ENCODE measurements at places on chromosomes 4 and X.

GRCh38 chr4:146590801-146591200 is 47.9 kb upstream of the POU4F2 start:
- no peaks in the 10 kb centered on the region for H3K27me3 ChIP-seq
- H3K27ac ChIP-seq: no peak overlapping the region
- H3K4me1 ChIP-seq: no peaks in the 10 kb centered on the region
- no peak overlapping the region for H3K4me3 ChIP-seq
- DNase-seq: no peak

DNA sequence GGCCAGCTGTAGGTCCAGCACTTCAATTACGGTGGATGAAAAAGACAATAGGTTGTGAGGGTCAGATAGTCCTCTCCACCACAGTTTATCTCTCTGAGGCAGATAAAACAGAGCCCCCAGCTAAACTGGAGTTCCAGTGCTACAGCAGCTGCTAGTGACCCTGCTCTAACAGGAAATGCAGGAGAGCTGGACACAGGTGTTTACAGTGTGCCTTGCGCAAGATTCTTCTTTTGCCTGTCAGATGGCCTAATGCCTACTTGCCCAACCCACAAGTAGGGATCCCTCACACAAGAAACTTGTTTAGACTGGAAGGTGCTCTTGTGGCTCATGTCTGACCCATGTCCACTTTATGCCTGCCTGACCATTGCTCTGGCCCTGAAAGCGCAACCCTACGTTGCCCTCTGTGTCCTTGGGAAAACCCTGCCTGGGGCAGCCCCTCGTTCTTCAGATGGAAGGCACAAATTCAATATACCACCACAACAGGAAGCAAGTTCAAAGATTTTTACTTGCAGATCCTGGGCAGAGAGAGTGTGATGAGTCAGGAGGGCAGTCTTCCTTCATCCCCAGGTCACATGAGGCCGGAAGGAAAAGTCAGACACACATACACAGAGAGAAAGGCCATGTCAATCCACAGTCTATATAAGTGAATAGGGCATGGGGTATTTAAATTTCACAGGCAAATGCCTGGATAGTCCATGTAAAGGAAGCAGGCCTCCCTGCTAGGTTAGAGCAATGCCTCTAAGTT is 105.1 kb upstream of the ADGRL3 start:
- no peak overlapping the region for H3K27ac ChIP-seq
- no peak overlapping the region for H3K4me3 ChIP-seq
- no peaks in the 10 kb centered on the region for H3K4me1 ChIP-seq
- no peaks in the 10 kb centered on the region for H3K27me3 ChIP-seq
- H3K36me3 ChIP-seq: no peaks in the 10 kb centered on the region

- no peak overlapping the region for H3K27ac ChIP-seq
- no peak overlapping the region for H3K4me3 ChIP-seq
- H3K27me3 ChIP-seq: no peaks in the 10 kb centered on the region
- no peaks in the 10 kb centered on the region for H3K4me1 ChIP-seq
- DNase-seq: no peak
Observed at GRCh38 chr4:174746710-174747109, 82.3 kb downstream of the GLRA3 start.

DNA sequence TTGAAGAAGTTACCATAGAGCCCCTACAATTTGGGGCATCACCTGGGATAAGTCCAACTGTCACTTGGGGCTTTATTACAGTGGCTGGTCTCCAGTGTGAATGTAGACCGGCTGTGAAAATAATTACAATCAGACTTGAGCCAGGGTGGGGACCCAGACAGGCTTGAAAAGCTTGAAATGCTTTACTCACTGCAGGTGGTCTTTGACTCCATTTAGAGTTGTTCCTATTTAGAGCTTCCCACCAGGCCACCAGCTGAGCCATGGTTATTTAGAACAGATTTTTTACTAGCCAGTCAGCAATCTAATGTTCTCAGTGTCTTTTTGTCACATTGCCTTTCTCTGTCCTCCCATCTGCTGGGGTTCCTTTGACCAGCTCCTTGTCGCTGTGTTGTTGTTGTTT is 5.7 kb downstream of the ARHGAP10 start:
- H3K4me3 ChIP-seq: no peak overlapping the region
- no peak for DNase-seq
- peaks cover 17% of the 10 kb centered on the region for H3K27me3 ChIP-seq
- no peak overlapping the region for H3K27ac ChIP-seq

Measured in HepG2 (cell line).